ENCODE measurements at places on chromosomes 6 and 20.

DNA sequence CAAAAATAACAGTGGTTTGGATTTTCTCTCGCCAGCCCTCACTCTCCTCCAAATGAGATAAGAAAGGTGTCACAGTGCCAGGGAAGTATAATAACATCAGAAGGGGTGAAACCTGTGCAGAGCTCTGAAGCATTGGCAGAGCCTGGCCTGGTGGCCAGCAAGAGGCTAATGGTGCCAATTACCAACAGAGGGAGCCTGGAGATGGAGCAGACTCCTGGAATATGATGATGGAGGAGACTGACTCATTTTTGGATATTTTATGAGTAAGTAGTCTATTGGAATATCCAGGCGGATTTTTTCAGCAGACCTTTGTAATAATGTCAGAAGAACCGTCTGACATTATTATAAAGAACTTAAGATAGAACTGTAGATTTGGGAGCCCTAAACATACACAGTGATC is 442.6 kb upstream of the MARCKS start:
- DNase-seq: no peak

DNA sequence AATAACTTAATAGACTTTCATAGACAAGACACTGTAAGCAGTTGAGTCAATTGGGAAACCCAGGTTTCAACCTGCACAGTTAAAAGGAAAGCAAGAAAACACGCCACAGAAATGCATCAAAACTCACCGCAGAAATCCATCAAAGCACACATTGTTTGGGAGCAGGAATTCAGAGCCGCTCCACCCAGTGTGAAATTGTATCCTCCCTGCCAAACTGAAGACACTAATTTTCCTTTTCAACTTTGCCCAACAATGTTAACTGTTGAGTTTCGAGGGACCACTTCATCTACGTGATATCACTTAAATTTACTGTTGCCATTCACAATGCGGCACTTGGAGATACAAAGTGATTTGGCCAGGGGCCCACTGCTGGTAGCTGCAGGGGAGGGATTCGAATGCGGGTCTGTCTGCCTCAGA is 92.7 kb downstream of the DACT2 start:
- no peak for DNase-seq

- no peak for DNase-seq
Measured at GRCh38 chr20:23081263-23081819, 4.8 kb downstream of the CD93 start.

DNA sequence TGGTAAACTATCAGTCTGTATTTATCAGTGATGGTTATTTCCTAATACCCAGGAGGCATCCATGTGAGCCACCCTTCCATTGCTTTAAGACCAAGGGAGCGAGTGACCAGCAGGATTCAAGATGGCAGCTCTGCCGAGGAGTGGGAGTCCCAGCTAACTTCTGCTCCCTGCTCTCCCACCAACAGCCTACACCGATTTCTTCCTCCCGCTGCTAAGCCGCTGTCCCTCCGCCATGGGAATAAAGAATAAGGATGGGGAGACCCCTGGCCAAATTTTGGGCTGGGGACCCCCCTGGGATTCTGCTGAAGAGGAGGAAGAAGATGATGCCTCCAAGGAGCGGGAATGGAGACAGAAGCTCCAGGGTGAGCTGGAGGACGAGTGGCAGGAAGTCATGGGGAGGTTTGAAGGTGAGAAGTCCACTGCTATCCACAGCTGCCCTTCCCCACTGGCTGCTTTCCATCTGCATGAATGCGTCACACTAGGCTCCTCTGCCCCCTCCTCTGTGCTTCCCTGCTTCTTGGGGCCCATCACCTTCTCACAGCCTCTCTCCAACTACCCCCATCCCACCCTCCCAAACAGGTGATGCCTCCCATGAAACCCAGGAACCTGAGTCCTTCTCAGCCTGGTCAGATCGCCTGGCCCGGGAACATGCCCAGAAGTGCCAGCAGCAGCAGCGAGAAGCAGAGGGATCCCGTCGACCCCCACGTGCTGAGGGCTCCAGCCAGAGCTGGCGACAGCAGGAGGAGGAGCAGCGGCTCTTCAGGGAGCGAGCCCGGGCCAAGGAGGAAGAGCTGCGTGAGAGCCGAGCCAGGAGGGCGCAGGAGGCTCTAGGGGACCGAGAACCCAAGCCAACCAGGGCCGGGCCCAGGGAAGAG is 10.3 kb downstream of the NFKBIL1 start:
- no peak for DNase-seq

DNA sequence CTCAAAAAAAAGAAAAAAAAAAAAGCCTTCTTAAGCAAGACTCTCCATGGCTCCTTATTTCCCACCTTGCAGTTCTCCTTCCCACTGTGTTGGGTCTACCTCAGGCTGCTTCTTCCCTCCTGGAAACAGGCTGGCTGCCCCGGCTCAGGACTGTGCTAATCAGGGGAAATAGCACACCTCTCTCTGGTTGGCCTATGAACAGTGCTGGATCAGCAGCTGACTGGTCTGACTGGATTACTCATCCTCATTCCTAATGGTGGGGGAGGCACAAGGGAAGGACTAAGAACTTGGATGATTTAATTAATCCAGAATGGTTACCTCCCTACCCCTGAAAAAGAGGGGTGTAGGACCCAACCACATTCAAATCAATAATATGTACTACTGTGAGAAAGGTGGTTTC is 3.9 kb upstream of the SRSF3 start:
- no peak for DNase-seq

DNA sequence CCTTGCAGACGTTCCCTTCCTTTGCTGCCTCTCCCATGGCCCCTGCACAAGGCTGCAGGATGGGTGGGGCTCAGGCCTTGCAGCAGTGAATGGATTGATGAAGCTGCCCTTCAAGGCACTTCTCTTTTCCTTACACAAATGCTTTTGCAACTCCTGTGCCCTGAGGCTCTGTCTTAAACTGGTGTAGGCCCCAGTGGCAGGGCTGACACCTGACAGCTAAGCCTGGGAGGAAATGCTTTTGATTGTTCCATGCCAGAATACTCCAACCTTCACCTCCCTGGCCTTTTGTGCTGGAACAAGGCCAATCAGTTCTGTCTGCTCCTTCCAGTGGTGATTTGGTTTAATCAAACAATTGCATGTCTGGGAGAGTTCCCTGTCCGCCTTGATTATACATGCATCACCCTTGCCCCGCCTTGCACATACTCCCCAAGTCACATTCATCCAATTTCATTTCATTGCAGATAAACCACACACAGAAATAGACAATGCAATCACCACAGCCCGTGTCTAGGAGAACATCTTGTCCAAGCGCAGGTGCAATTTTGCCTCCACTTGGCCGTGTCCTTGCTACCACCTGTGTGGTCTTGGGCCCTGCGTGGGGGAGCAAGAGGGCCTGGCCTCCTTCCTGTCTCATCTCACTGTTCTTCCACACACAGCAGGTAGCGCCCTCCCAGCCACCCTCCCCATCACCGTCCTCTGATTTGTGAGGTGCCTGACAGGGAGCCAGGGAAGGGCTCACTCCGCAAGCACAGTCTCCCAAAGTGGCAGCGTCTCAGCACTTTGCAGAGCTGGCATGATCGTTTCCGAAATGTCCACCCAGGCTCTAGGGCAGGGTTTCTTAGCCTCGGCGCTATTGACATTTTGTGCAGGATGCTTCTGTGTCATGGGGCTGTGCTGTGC is 120.4 kb downstream of the CDH26 start:
- no peak for DNase-seq

DNA sequence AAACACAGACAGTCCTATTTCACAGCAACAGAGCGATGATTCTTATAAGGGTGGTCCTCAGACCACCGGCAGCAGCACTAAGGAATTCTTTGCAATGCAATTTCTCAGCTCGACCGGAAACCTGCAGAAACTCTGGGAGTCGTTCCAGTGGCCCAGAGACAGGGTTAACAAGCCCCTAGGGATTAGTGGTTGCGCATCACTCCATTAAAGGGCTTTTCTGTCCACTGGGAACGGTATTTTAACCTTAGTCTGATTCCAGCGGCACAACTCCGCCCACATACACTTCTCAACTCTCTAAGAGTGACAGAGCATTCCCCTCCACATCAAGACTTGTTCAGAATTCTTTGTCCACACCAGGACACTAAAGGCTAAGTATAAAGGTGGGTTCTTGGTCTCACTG is 341.5 kb downstream of the TFAP2A start:
- DNase-seq: no peak

DNA sequence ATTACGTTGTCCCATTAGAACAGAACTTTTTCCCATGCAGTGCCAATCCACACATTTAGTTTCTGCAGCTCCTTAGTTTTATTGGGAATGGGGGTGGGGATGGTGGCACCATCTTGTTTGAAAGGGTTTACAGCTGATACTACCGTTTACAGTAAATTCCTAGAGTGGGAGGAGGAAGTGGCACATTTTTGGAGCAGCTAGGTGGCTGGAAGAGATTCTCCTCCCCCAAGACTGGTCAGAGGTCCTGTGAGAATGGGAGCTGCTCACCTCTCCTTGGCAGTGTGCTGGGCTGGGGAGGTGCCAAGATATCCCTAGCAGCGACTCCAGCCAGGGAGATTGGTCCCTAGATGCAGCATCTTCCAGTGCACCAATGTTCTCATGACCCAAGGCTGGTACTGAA is 12.4 kb upstream of the CCN6 start:
- DNase-seq: no peak

- DNase-seq: no peak
Measured at GRCh38 chr6:53718597-53719460, 53.3 kb upstream of the KLHL31 start.

DNA sequence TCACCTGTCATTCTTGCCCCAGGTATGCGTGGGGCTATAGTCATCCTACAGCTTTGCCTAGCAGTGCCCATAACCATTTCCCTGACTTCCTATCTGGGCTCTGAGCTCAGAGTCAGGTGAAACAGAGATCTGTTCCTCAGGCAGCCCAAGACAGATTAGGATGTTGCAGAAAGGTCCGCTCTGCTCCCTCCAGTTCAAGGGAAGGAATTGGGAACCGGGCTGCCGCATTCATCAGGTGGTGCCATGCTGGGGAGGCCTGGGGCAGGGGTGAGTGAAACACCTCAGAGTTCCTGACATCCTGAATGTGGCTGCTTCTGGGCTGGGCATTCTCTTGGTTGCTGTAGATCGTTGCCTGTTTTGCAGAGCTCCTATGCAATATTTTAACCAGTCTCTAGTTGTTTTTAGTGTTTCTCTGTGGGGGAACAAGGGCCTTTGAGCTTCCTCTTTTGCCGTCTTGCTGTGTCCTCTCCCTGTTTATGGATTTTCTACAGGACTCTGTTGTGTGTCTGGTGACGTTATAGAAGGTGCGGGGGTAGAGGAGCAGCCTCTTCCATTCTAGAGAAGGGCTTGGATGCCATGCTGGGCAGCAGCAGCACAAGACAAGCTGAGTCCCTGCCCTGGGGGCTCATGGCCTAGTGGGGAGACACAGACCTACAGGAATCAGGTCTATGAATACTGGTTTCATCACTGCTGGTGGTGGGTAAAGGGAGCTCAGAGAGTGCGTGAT is 9.2 kb downstream of the ENTPD6 start:
- DNase-seq: no peak

GRCh38 chr6:79180052-79180451 is 54.4 kb downstream of the HMGN3 start:
- no peak for DNase-seq

- no peak for DNase-seq
Measured at GRCh38 chr20:51489611-51490010, 52.9 kb downstream of the NFATC2 start.

GRCh38 chr6:136403110-136403980 is 113.7 kb upstream of the BCLAF1 start:
- DNase-seq: no peak
